Osteoblast (primary cell): ENCODE measurements at places on chromosomes 2 and 18. TPM values are rescaled to one million over a fixed set of nuclear protein-coding genes. Genes with fewer than 3 reads are reported as not detected.

RHBDD1 gene
- total RNA-seq: 24.2 and 25.3 TPM in 2 replicates

FSHR gene
- 0.29 and 0.36 TPM in 2 replicates for total RNA-seq

- DNase-seq: no peak
Observed at GRCh38 chr18:51448949-51449348, 251.5 kb upstream of the MEX3C start.

DNA sequence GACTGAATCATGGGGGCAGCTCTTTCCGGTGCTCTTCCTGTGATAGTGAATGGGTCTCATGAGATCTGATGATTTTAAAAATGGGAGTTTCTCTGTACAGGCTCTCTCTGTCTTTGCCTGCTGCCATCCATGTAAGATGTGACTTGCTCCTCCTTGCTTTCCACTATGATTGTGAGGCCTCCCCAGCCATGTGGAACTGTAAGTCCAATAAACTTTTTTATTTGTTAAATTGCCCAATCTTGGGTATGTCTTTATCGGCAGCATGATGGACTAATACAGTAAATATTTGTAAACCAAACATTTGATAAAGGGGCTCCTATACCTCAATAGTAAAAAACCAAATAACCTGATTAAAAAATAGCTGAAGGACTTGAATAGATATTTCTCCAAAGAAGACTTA, 77.3 kb downstream of the INSIG2 start:
- no peak for DNase-seq

DNA sequence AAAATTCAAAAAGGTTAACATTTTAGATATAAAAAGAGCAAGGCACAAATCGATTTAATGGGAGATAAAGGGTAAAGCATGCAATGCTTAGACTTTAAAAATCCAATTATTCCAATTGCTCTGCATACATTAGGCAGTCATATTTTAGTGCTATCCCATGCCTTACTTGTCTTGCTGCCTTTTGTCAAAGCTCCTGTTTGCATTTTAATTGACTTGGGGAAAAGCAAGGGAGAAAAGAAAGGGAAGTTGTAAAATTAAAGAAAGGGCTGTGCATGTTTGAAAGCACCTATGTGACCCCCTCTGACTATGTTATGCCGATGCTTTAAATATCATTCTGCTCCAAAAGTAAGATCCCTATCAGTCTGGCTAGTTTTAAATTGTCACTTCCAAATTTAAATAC, 193.7 kb upstream of the VWC2L start:
- DNase-seq: no peak

GRCh38 chr2:53202063-53202462, 565.5 kb upstream of the CHAC2 start:
- DNase-seq: no peak
